Activated T-cell treated with anti-CD3 and anti-CD28 coated beads for 1 hour (primary cell): ENCODE measurements at places on chromosomes 5 and 9.

DNA sequence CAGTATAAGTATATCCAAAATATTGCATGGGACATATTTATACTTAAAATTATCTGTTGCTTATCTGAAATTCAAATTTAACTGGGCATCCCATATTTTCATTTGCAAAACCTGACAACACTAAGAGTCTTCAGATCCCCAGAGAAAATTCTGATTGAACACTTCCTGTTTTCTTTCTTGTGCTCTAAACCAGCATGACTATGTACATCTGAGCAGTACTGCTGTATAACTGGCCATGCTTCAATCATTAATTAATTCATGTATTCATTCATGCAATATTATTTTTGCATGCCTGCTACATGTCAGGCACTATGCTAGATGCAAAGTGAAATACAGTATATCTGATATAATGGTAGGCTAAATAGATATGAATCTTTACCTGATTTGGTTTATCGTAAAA lies 461.2 kb downstream of the TLR4 start:
- DNase-seq, result no peak

GRCh38 chr5:104789366-104789765 lies 1226.8 kb upstream of the NUDT12 start:
- DNase-seq, result no peak

GRCh38 chr9:114723931-114724330 lies 41.9 kb upstream of the TEX48 start:
- no peak for DNase-seq

- no peak for DNase-seq
These were observed 883 bp upstream of the RNF145 start for GRCh38 chr5:159210210-159210661.

DNA sequence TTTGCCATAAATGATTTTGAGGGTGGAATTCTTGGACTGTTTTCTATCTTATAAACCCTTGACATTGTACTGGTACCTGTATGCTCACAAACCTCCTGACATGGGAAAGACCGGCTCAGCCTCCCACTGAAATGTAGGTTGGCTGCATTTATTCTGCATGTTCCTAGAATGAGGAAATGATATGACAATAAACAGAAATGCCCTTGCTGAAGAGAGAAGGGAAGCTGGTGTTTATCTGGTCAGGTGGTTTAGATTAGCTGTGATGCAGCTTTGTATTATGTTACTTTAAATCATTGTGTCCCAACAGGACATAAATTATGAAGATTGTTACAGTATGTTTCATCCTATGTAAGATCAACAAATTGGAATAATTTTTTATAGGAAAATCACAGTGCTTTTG lies 23.1 kb upstream of the CATSPER3 start:
- DNase-seq, result no peak

DNA sequence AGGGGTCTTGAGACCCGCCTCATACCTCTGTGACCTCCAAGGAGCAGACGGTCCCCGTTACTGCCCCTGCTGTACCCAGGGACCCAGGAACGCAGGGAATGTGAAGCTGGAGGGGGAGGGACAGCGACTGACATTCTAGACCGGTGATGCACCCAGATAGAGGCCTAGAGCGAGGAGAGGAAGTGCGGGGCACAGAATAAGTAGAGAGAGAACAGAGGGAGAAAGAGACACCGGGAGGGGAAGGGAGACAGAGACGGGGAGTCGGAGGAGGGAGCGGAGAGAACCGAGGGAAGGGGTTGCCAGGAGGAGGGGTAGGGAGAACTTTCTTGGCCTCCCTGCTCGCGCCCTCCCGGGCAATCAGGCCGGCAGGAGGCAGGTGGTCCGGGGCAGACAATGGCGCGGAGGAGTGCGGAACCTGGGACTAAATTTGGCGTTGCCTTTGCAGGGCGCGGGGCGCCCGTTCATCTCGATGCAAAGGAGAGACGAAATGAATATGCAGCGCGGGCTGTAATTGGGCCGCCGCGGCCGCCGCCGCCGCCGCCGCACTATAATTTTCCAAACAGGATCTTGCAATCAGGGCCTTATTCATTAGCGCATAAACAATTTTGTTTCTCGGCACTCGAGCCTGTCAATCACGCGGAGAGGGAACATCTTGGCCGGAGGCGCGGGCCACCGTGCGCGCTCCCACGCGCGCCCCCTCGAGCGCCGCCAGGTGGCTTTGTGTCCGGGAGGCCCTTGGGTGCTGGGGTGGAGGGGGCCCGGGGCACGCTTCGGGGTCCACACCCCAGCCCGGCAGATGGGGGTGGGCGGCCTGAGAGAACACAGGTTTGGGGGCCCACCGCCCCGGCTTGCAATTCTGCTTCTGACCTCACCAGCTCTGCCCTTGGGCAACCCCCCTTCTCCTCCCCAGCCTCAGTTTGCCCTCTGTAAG lies 33.0 kb downstream of the NDUFA8 start:
- DNase-seq, result no peak

DNA sequence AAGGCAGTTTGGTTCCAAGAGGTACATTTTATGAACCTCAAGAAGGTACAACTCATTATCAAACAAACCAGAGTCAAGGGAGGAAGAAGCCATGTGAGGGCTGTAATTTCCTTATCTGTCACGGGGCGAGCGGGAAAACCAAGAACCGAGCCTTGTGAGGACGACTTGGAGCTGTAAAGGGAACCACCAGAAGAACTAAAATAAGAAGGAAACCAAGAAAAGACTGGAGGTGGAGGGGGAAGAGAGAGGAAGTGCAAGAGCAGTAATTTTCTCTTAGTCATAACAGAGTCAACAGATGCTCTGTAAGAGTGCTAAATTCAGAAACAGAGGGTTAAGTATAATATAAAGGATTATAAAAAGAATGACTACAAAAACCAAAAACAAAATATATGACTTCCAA lies 127.1 kb downstream of the DIRAS2 start:
- no peak for DNase-seq
